Stimulated activated CD8-positive, alpha-beta memory T cell treated with anti-CD3 and anti-CD28 coated beads, Interleukin-7, amount 100 ng/mL, for 1 hour (primary cell): ENCODE measurements at places on chromosomes 12 and 14.

DNA sequence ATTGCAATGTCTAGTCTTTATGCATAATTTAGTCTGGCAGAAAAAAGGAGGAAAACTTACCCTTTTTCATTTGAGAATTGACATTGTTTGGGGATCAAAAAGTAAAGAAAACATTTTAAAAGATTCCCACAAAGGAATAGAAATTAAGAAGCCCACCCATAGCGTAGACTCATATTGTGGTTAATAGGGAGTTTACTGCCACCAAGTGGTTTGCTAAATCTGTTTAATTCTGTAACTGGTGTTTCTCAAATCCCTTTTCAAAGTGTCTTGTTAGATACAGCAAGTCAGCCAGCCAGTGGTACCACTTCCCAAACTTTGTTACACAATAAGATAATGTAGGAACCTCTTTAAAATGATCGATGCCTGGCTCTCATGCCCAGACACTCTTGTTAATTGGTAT lies 180.3 kb downstream of the IPO8 start:
- no peak for DNase-seq

DNA sequence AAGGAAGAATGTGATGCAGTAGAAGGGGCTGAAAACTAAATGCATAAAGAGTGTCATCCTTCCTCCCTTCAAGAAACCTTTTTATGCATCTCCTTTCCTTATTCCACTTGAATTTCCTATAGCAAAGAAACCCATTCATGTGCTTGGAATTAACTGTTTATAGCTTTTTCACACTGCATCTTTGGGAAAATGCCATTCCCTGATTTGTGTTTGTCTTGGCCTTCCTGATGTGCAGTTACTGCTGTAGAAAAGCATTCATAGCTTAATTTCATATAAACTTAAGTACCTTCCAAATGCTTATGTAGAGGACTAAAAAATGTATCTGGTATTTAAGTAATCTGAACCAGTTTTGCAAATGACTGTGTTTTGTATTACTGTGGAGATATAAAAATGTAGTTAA lies 61.8 kb downstream of the SDR9C7 start:
- no peak for DNase-seq

DNA sequence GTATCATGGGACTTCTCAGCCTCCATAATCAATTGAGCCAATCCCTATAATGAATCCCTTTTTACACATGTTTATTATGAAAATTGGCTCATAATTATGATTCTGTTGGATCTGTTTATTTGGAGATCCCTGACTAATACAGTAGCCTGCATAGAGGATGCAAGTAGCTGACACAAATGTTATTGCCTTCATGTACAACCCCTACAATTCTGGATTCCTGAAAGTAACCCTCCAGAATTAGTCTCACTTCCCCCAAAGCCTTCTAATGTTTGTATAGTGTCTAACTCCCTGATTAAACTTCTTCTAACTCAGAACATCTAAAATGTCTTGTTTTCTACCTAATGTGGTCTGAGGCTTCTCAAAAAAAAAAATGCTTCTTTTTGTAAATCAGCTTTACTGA lies 6.6 kb upstream of the SMIM10L1 start:
- DNase-seq: no peak

DNA sequence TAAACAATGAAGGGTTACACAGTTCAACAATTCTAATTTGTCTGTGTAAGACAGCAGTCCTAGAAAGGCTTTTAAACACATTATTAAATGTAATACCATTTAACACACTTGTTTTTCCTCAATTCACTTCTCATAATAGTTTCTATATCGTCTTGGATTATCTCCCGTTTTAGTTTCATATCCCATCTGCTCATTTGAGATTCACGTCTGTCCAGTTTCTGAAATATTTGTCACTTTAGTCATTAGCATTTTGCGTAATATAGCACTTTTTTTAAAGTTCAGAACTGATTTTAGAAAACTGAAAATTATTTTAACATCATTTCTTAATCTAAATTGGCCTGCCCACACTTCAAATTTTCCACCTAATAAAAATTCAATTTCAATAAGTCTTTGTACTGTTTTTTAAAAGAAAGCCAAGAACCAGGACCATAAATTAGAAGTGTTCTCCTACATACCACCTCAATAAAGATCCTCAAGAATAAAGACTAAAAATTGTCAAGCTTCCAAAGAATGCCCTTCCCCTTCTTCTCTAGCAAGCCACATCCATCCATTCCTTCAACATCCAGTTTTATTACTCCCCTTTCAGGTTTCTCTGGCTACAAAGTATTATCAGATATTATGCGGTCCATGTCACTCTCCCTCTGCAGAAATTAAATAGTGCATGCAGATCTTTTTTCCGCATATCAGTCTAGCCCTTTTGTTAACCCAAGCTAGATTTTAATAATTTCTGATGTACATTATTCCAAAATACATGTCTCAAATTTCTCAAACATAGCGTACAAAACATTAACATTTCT lies 11.9 kb downstream of the MED13L start:
- DNase-seq: no peak

GRCh38 chr12:64147011-64147631 lies 75.0 kb downstream of the KICS2 start:
- no peak for DNase-seq

GRCh38 chr12:14471497-14471896 lies 96.2 kb downstream of the PLBD1 start:
- no peak for DNase-seq

- DNase-seq: no peak
Observed at GRCh38 chr14:58533446-58533845, 104.3 kb upstream of the DACT1 start.

GRCh38 chr14:55188686-55189295 lies 2.6 kb downstream of the DLGAP5 start:
- no peak for DNase-seq

- no peak for DNase-seq
Observed at GRCh38 chr14:62428429-62429203, 616.6 kb downstream of the KCNH5 start.

GRCh38 chr14:68361231-68361630 lies 431.6 kb downstream of the ZFP36L1 start:
- DNase-seq: no peak

DNA sequence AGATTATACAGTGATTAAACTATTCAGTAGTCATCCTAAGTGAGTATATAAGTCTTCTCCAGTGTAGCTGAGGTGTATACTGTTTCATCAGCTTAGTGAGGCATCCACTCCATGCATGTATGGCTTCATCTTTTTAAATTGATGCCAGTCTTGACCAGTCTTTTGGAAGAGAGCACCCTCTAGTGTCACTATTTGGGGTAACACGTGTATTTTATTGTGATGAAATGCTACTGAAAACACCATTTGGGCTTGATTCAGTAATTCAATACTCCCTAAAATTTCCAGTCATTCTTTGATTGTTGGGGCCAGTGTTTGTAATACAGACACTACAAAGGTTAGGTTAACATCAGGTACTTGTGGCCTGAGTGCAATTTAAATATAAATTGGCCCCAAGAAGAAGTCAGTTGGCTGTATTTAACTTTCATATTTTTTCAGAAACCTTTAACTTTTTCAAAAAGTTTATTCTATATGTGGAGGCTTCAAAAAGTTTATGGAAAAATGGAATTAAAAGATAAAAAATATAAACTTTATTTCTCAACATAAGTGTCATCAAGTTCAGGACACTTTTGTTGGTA lies 35.3 kb downstream of the MIPOL1 start:
- DNase-seq: no peak

- no peak for DNase-seq
Observed at GRCh38 chr12:80894179-80894578, 43.6 kb downstream of the LIN7A start.

- DNase-seq: no peak
Observed at GRCh38 chr12:102095677-102096263, 24.1 kb downstream of the NUP37 start.

DNA sequence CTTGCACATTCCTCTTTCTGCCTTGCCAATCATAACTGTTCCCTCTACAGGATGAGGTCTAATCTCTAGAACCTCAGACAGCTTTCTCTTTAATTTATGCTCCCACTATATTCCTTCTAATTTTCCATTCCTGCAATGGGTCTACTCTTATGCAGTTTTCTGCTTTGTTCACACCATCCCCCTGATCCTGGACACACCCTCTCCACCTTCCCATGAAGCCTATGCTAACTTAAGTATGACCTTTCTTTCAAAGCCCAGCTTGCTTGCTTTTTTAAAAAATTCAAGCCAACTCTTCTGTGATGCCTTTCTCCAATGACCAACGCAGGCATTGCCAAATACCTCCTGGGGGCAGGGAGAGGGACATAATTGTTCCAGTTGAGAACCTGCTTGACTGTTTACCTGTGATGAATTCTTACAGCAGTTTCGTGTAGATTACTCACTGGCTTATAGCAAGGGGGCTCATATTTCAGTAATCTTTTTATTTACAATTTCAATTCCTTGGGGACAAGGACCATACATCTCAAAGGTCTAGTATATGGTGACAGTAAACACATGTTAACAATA lies 7.8 kb downstream of the SLC38A1 start:
- no peak for DNase-seq

DNA sequence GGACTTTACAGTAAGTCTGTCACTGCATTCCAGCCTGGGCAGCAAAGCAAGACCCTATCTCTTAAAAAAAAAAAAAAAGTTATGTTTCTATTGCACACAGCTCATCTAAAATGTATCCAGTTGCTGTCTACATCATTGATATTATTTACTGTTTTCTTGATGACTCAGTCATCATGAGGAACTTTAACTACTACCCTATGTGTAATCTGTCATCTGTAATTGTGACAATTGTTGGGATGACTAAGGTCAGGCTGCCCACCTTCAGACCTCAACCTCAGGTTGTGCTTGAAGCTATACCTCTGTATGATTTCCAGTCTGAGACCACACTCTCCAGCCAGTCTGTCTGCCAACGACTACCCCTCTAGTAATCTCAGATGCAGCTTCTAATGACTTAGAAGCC lies 15.3 kb downstream of the PPP1R13B start:
- DNase-seq: no peak

DNA sequence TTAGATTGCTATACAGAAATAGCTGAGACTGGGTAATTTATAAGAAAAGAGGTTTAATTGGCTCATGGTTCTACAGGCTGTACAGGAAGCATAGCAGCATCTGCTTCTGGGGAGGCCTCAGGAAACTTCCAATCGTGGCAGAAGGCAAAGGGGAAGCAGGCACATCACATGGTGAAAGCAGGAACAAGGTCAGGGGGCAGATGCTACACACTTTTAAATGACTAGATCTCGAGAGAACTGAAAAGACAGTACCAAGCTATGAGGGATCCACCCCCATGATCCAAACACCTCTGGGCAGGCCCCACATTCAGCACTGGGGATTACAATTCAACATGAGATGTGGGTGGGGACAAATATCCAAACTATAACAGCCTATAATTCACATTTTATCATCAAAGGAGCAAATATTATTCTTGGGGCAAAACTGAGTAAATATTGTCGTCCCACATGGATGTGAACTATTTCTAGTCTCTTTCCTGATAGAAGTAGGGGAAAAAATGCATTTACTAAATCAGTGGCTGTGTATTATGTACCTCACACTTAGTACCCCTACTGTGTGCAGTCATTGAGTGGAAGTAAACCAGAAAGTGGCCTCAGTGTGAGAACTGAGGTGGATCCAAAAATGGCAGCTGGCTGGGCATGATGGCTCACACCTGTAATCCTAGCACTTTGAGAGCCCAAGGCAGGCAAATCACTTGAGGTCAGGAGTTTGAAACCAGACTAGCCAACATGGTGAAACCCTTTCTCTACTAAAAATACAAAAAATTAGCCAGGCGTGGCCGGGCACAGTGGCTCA lies 25.4 kb upstream of the A2ML1 start:
- DNase-seq: no peak

DNA sequence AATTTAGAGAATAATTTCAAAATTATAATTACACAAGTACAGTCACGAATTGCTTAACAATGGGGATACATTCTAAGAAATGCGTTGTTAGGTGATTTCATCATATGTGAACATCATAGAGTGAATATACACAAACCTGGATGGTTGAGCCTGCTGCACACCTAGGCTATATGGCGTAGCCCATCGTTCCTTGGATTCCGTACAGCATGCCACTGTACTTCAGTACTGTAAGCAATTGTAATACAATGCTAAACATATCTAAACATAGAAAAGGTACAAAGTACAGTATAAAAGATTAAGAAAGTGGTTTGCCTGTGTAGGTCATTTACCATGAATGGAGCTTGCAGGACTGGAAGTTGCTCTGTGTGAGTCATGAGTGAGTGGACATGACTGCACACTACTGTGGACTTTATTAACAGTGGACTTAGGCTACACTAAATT lies 286.2 kb downstream of the CACNA1C start:
- no peak for DNase-seq

- no peak for DNase-seq
Observed at GRCh38 chr14:55059333-55059732, 7.9 kb downstream of the MAPK1IP1L start.

GRCh38 chr12:132130690-132131089 lies 13.4 kb downstream of the DDX51 start:
- DNase-seq: no peak

DNA sequence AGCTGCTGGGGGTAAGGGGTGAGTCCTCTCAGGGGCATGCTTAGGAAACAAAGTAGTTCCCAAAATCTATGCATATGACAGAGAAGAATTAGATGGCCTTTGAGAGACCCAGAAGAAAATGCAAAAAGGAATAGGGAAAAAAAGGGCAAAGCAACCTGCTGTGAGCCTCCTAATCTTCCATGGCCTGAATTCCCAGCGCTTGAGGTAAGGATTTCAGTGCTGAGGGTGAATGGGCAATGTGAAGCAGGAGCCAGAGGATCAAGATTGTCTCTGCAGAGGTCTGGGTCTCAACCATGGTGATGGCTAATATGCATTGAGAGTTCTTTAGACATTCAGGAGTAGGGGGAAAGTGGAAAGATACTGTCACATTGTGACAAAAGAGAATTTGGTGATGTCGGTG lies 31.5 kb downstream of the GPR65 start:
- DNase-seq: no peak

DNA sequence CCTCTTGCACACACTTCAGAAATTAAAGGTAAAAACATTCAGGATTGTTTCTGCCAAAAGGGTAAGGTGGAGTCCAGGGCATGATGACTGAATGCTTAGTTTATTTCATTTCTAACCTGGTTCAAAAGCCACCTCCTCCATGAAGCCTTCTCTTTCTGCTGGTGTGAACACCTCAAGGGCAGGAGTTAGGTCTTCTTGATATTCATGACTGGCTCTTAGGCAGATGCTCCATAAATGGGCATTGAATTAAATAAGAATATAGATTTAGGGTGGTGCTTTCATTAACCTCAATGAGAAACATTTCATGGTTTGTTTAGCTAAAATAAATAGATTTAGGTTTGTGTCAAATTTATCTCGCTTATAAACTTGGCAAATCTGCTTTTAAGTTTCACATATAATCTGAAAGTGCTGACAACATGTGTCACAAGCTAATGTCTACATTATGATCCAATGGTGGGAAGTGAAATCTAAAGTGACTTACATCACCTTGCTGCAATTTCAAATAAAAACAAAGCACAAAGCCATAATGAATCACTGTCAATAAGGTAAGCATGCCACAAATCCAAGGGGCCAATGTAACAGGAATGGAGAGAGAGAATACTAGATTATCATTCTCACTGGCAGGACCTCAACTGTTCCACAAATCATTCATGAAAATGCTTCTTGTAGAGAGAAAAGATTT lies 72.7 kb upstream of the GRIP1 start:
- DNase-seq: no peak

GRCh38 chr12:11748903-11749302 lies 99.4 kb downstream of the ETV6 start:
- no peak for DNase-seq
